Amniotic stem cell (primary cell): ENCODE measurements at places on chromosomes 5 and 9.

GRCh38 chr5:159478950-159479349 is 148.7 kb upstream of the IL12B start:
- DNase-seq: no peak

DNA sequence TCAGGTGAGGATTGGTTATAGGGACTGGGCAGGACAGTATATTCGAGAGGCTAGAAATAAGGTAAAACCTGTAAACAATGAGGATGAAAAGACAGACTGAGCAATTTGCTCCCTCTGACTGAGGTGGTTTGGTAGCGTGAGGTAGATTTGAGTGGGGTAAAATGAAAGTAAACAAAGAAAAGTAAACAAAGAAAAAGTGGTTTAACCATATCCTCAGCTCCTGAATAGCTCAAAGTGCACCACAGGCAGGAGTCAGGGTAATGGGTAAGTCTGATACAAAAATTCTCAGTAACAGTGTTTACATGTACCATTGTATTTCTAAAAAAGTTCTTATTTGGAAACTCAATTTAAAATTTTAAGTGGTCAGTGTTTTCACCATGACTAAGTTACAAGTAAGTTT is 203.1 kb upstream of the ARRDC3 start:
- no peak for DNase-seq

- DNase-seq: no peak
Observed at GRCh38 chr5:163565492-163565891, 60.1 kb downstream of the MAT2B start.

GRCh38 chr9:130927995-130928900 is 10.8 kb downstream of the FIBCD1 start:
- no peak for DNase-seq

DNA sequence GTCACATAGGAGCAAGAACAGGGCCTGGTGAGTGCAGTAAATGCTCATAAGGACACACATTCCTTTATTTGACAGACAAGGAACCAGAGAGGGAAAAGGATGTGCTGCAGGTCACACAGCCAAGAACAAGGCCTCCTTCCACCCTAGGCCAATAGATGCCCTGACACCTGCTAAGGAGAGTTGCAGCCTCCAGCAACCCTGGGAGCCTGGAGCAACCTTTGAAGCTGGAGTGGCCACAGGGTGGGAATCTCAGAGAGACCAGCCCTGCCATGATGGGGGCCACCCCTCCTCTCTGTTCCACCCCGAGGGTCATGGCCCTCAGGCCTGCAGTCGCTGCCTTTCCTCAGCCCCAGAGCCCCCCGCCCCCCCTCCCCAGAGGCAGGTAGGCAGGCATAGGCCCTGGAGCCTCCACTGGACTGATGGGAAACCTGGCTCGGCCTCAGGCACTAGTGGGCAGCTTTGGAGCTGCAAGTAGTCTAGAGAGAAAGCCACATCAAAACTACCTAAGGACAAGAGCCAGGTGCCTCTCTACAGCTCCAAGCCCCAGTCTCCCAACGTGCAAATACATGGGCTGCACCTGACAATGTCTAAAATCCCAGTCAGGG is 116.1 kb upstream of the SPOCK1 start:
- no peak for DNase-seq

- no peak for DNase-seq
Observed at GRCh38 chr5:168227973-168228615, 63.4 kb upstream of the WWC1 start.

DNA sequence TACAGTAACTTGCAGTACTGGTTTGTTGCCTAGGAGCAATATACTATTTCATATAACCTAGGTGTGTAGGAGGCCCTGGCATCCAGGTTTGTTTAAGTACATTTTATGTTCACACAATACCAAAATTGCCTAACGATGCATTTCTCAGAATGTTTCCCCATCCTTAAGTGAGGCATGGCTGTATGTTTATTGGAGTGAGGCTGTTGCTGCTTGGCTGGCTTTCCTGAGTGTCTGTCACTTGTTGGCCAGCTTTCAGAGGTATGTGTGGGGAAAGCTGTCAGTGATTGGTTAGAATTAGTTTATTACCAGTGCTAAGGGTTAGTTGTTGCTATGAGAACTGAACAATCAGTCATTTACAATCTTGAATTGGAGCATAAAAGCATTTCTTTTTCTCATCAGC is 154.1 kb upstream of the CDH12 start:
- DNase-seq: no peak

DNA sequence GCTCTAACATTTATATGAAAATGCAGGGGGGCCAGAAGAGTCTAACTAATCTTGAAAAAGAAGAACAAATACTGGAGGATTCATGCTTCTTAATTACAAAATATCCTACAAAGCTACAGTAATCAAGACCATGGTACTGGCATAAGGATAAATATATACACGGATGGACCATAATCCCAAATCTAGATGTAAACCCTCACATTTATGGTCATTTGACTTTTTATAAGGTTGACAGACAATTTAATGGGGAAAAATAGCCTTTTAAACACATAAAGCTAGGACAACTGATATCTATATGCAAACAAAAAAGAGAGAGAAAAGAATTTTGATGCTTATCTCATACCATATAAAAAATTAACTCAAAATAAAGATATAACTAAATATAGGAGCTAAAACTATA is 55.9 kb downstream of the YIPF5 start:
- DNase-seq: no peak

DNA sequence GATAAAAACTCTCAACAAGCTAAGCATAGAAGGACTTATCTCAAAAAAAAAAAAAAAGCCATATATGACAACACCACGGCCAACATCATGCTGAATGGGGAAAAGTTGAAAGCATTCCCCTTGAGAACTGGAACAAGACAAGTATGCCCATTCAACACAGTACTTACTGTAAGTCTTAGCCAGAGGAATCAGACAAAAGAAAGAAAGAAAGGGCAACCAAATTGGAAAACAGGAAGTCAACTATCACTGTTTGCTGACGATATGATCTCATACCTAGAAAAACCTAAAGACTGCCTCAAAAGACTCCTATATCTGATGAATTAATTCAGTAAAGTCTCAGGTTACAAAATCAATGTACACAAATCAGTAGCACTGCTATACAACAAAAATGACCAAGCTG is 24.6 kb upstream of the PTGER4 start:
- no peak for DNase-seq

- no peak for DNase-seq
Observed at GRCh38 chr5:103472830-103473229, 89.8 kb downstream of the NUDT12 start.

- DNase-seq: no peak
Observed at GRCh38 chr9:134827559-134827958, 53.1 kb upstream of the FCN2 start.

DNA sequence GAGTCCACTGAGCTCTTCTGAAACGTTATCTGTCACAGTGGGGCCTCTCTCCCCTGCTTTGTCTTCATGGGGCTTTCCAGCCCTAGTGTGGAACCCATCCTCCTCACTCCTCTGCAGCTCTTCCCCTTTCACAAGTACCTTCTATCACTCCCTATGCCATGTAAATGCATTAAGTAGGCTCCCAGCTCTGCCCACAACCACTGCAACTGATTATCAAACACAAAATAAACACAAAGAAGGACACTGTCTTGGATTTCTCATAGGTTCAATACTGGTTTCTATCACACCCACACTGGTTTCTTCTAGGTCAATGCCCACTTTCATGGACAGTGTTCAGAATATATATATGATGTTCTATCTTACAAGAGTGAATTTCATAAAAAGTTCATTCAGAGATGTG is 139.4 kb downstream of the GNAQ start:
- DNase-seq: no peak

GRCh38 chr9:106677830-106678229 is 185.1 kb upstream of the ZNF462 start:
- DNase-seq: no peak

DNA sequence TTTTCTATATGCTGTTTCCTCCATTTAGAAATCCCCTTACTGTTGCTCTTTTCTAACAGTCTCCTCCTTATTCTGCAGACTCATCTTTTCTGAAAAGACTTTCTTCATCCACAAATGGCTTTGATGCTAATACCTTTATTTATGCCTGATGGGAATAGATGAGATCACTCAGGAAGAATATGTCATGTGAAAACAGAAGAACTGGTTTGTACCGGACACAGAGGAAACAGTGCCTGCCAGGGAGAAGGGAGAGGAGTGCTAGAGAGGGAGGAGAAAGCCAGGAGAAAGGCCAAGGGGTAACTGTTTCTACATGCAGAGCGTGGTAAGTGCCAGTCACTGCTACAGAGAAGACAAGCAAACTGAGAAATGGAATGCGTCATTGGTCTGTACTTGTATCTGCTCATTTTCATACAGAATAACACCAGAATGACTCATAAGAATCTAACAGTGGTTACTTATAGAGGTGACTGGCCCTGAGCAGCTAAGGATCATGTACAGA is 45.9 kb upstream of the PJA2 start:
- peak; percentile 86 for DNase-seq

DNA sequence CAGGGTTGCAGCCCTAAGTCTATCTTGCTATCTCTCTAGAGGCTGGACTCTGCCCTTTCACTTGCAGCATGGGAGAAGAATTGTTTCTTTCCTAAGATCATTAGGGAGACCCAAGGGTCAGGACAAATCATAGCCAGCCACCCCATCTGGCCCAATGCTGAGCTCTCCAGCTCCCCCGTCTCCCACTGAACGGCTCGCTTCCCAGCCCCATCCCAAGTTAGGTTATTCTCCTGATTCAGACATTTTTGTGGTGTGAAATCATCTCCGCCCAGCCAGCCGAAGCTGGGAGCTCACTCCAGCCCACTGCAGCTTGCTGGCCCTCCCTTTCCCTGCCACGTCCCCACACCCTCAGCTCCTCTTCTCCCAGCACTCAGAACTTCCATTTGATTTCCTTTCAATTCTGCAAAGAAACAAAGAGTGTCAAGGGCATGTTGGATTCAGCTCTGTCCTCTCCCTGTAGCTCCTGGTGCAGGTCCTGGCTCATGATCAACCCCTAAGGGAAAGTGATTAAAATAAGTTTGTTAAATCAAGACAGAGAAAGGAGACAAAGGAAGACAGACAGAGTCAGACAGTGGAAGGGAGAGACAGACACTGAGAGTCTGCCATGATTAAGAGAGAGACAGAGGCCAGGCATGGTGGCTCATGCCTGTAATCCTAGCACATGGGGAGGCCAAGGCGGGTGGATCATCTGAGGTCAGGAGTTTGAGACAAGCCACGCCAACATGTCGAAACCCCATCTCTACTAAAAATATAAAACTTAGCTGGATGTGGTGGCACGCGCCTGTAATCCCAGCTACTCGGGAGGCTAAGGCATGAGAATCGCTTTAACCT is 12.6 kb upstream of the SPARC start:
- DNase-seq: peak; percentile 93

DNA sequence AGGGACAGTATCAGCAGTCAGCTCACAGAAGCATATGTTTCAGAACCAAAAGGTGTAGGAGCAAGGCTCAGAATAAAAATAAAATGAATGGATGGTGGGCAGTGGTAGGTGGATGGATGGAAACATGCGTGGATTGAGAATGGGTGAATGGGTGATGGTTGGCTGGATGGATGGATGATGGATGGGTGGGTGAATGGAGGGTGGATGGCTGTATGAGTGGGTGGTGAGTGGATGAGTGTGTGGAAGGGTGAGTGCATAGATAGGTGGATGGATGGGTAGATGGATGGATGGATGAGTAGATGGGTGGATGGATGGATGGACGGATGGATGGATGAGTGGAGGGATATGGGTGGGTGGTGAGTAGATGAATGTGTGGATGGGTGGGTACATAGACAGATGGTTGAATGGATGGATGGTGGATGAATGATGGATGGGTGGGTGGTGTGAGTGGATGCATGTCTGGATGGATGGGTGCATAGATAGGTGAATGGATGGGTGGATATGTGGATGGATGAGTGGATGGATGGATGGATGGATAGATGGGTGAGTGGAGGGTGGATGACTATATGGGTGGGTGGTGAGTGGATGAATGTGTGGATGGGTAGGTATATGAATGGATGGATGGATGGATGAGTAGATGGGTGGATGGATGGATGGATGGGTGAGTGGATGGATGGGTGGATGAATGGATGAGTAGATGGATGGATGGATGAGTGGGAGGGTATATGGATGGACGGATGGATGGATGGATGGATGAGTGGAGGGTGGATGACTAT is 164.2 kb downstream of the C9orf50 start:
- no peak for DNase-seq

- peak; percentile 23 for DNase-seq
Observed at GRCh38 chr5:54460181-54460919, 4.9 kb downstream of the HSPB3 start.

GRCh38 chr5:33925278-33925677 is 10.9 kb upstream of the RXFP3 start:
- DNase-seq: no peak

GRCh38 chr9:91825422-91825821 is 124.6 kb downstream of the ROR2 start:
- no peak for DNase-seq
